Stimulated activated CD4-positive, alpha-beta T cell treated with anti-CD3 and anti-CD28 coated beads, Interleukin-1b, Interleukin-23, amount 100 ng/mL, for 48 hours (primary cell): ENCODE measurements at places on chromosomes 1 and 21.

DNA sequence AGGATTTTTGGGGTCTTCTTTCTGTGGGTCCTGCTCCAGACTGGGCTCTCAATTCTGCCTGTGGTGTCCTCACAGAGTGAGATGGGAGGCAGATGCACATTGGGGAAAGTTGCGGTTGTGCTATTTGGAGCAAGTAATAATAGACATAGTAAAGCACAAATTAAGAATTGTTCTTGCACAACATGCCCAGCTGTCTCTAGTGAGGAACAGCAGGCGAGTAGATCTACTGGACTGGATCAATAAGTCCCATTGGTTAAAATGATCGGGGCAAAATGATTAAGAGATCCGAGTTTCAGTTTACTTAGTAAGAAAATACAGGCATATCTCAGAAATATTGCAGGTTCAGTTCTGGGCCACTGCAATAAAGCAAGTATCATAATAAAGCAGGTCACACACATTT, 448.3 kb upstream of the PROX1 start:
- no peak for DNase-seq

DNA sequence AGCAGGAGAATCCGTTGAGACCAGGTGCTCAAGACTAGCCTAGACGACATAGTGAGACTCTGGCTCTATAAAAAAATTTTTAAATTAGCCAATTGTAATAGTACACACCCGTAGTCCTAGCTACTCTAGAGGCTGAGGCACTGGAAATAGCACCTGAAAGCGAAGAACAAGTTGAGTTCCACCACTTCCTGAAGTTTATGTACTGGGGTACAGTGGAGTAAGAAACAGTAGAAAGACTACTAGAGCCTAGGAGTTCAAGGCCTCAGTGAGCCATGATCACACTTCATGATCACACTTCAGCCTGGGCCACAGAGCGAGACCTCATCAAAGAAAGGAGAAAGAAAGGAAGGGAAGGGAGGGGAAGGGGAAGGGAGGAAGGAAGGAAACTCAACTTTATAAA, 19.8 kb downstream of the RSBN1 start:
- DNase-seq = no peak

DNA sequence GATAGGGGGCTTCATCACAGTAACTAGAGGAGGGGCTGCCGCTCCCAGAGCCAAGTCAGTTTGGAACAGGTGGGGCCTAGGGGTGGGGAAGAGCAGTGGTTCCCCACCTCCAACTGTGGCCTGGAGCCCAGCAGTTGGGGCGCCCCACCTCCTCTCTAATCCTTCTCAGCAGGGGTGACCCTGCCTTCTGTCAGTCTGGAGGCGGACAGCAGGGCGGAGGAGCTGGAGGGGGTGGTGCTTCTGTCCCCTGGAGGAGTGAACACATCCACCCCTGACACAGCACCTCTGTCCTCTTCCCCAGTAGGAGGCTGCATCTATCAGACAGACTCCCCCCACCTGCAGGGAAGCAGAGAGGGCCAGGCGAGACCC, 73.8 kb downstream of the MRPL37 start:
- no peak for DNase-seq

DNA sequence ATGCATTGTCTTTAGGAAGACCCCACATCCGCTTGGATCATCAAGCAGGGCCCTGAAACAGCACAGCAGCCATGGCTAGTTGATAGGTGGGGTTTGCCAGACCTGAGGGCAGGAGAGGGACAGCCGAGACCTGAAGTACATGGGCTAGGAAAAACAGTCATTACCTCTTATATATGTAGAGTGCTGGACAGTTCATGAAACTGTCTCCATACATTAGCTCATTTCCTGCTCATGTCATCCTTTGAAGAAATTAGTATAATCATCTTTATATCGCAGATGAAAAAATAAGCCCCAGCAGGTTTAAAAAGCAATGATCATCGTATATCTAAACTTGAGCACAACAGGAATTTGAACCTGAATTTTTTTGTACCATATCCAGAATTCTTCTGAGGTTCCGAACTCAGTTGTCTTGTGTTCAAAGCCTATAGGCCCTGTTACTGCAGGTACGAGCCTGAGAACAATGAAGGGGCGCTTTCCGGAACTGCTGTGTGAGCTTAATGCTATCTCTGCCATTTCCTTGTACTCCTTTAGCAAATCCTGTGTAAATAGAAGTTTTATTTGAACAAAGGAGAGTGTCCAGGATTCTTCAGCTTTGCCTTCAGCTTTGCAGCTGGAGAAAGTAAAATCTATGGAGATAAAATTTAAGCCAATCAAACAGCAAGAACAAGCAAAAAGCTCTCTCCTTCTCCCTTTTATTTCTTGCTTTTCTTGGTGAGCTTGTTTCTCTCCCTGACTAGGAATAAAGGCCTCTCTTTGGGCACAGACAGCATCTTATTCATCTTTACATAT, 32.4 kb upstream of the DUSP10 start:
- no peak for DNase-seq

DNA sequence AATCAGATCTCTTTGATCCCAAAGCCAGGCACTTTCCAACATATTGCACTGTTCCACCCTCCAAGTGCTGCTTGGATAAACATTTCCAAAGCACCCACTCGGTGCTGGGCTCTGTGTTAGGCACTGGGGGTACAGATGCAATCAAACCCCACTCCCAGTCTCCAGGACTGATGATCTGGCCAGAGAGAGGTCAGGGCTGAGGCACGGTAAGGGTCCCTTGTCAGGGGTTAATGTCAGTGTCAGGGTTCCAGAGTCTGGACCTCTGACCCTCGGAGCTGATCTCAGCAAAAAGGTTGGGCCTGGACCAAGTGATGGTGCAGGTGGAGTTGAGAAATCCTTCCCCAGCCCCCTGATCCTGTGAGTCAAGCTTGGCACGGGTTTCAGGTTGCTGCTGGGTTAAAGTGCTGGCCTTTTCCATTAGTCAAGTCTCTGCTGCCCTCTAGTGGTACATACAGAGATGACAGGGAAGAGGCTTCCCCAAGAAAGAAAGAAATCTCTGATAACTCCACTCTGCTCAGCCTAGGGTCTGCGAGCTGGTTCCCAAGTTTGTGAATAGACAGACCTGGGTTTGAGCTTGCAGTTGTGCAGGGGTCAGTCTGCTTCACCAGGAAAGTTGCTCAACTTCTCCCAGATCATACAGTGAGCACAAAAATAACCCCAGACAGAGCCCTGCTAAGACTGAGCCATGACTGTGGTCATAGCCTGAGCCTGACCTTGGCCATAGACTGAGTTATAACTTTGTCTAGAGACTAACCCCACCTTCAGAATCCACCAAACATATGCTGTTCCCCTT, 74.6 kb downstream of the DMRTA2 start:
- peak; percentile 25 for DNase-seq

DNA sequence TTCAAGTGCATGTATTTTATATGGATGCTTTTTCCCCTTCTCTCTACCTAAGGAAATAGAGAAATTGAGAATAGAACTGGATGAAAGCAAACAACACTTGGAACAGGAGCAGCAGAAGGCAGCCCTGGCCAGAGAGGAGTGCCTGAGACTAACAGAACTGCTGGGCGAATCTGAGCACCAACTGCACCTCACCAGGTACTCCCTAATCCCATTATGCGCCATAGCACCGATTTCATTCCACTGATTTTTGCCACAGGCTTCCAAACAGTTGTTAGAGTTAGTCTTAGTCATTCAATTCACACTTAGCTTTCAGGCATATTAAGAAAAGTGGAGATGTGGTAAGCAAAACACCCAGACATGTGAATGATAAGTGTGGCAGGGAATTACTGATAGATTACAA, 122.8 kb downstream of the SDCCAG8 start:
- no peak for DNase-seq

- DNase-seq = no peak
These were observed 292.8 kb downstream of the HMCN1 start for GRCh38 chr1:186026946-186027345.

DNA sequence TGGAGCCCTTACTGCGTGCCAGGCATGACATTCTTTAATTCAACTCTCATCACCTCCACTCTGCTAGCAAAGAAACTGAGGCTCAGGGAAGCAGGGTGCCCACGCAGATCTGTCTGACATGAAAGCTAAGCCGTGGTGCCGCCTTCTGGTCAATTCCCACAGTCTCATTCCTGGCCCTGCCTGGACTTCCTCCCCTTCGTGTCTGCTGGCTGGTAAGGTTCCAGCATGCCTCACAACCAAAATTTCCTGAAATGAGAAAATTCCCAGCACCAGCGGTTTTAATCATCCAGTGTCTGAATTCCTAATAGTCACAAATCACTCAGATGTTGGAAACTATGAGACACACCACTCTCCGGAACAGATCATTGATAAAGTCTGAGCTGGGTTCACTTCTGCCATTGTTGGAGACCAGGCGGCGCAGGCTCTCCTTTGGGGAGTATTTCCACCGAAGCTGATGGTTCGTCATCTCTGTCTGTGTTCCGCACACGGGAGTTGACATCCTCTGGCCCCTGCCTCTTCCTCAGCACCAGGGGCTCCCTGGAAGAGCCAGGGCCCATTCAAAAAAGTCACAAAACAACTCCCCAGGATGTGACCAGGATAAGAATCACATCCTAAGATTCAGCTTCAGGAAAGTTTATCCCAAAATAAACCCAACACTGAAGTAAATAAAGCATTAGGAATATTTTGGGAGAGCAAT, 167.7 kb downstream of the PLPP3 start:
- DNase-seq = no peak

DNA sequence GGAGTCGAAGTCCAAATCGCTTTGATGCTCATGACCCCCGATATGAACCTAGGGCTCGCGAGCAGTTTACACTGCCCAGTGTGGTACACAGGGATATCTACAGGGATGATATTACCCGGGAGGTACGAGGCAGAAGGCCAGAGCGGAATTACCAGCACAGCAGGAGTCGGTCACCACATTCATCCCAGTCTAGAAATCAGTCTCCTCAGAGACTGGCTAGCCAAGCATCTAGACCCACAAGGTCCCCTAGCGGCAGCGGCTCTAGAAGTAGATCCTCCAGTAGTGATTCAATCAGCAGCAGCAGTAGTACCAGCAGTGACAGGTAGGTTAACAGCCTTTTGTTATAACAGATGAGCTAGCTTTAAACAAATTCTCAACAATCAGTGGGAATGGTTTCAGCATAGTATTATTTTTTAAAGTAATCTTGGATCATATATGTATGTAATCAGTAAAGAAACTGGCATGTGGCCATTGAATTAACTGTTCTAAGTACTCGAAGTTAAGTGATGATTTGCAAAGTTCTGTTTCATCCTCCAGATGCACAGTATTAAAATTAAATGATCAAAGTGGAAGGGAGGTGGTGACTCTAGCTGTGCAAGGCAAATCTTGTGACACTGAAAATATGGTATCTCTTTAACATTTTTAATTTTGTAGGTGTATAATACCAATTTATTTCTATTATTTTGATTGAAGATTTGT, 29.0 kb downstream of the SPEN start:
- DNase-seq = no peak

DNA sequence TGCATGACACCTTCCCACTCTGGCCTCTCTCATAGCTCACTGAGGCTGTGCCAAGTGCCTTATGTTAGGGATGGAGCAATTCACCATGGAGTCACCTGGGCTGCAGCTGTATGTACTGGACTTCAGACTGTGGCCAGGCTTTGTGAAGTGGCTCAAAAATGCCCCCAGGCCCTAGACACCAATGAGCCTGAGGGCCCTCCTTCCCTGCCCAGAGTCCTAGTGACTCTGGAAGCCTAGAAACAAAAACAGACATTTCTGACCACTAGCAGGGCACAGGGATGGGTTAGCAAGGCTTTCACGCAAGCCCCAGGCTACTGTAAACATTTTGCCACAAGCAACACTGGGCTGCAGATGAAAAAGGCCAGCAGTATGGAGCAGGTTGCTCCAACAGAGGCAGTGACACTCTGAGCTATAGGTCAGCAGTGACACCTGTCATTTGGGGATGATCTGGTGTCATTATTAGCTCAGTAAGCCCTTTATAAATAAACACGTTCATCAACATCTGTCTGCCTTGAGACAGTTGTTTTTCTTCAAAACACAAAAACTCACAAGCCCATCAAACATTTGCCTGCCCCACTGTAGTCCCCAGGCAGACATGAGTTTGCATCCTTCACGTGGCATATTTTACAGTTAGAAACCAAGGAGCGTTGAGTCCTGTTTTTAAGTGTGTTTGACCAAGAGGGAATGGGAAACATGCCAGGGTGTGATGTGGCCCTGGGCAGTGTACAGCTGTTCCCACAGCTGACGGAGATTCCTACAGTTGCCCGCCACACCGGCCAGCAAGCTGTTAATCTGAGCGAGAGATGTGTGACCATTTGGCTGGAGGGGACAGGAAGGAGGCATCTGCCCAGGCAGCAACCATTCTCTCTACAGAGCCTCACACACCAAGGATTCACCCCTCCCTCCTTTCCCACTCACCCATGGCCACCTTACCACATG, 66.8 kb downstream of the KCNN3 start:
- DNase-seq = no peak

- no peak for DNase-seq
These were observed 33.8 kb upstream of the FCRL3 start for GRCh38 chr1:157734321-157734720.

DNA sequence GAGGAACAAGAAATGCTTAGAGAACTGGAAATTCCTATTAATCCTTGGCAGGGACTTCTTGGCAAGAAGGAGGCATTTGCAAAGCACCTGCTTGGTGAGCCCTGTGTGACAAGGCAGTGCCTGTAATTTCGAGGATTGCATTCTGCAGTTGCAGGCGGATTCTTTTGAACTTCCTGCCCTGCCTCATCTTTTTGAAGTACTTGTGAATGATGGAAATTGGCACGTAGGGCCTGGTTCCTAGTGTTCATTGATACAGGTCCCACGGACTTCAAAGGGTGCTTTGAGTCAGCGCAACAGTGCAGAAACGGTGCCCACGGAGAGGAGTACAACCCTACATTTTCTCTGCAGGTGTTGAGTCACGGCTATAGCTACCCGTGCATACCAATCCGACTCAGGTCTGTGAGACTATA, 6.4 kb downstream of the HUNK start:
- DNase-seq = no peak

- no peak for DNase-seq
These were observed 7.3 kb downstream of the KIAA2013 start for GRCh38 chr1:11918799-11919519.

GRCh38 chr1:164622068-164622845, 63.3 kb downstream of the PBX1 start:
- DNase-seq = no peak

DNA sequence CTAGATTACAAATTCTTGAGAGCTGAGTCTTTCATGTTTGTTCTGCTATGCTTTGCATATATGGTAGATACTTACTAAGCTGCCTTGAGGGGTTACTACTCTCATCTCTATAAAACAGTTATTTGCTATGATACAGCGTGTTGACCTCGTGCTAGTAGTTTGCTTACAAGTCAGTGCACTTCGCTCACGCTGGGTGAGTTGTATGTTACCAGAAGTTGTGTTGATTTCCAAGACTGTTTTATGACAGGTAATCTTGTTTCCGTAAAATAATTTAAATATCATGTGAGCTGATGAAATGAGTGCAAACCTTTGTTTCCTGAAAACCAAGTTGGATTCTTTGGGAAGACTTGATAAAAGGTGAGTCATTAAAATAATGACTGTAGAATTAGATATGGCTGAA, 7.3 kb downstream of the MRPS6 start:
- DNase-seq = no peak

DNA sequence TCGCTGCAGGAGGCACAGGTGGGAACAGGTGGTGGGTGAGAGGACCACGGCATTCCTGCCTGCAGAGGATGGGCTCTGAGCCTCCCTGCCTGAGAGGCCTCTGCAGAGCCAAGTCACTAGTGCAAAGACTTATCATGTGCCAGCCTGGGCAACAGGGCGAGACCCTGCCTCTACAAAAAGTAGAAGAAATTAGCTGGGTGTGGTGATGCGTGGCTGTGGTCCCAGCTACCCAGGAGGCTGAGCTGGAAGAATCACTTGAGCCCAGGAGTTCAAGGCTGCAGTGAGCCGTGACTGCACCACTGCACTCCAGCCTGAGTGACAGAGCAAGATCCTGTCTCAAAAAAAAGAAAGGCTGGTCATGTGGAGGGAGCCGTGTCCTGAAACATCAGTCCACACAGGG, 46.4 kb downstream of the PKNOX1 start:
- no peak for DNase-seq
